ENCODE measurements at places on chromosomes 11 and 22.

GRCh38 chr22:23380911-23381310 is 199.2 kb downstream of the IGLL1 start:
- no peak for DNase-seq

- peak; percentile 30 for DNase-seq
Observed at GRCh38 chr11:8567602-8568198, 26.3 kb downstream of the STK33 start.

GRCh38 chr11:80733790-80734189 is 1293.0 kb upstream of the TENM4 start:
- no peak for DNase-seq

GRCh38 chr11:74909812-74910211 is 39.1 kb downstream of the XRRA1 start:
- no peak for DNase-seq

GRCh38 chr22:47486569-47487312 is 724.3 kb downstream of the TBC1D22A start:
- no peak for DNase-seq

DNA sequence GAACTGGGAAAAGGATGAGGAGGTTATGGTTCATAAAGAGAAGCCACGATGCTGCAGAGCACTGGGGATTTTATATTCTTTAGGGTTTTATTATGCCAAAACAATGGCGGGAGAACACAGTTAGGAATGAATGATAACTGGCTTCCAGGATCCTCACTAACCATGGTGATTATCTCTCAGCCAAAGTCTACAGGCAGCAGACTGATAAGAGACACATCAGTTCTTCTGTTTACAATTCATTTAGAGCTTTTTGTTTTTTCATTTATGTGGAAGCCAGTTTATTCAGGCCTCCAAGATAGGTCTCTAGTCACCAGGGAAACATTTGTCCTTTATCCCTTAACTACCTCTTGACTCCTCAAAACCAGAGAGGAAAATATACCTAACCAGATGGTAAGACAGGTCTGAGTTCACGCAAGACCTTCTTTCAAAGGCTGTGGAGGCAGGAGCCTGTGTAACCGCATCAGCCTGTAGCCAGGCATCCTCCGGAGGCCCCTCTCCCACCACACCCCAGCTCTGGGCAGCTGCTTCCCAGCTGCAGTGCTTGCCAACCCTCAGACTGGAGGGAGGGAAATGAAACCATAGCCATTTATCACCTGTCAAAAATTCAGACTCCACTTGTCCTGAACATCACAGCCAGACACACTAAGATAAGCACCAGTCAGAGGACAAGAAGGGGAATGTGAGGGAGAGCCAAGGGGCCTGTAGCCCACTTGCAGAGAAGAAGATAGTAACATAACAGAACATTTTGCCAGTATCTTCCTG is 57.2 kb upstream of the FAM181B start:
- DNase-seq, result peak; percentile 8

GRCh38 chr11:128688031-128688713 is 5.7 kb upstream of the FLI1 start:
- DNase-seq, result no peak

DNA sequence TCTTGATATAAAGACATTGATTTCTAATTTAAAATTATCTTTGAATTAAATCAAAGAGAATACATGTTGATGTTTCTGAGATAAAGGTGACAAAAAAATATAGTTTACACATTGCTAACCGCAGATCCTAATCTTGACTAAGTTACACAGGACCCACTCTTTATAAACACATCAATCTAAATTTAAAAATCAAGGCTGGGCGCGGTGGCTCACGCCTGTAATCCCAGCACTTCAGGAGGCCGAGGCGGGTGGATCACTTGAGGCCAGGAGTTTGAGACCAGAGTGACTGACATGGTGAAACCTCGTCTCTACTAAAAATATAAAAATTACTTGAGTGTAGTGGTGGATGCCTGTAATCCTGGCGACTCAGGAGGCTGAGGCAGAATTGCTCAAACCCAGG is 1.9 kb downstream of the ARFGAP3 start:
- DNase-seq, result no peak

DNA sequence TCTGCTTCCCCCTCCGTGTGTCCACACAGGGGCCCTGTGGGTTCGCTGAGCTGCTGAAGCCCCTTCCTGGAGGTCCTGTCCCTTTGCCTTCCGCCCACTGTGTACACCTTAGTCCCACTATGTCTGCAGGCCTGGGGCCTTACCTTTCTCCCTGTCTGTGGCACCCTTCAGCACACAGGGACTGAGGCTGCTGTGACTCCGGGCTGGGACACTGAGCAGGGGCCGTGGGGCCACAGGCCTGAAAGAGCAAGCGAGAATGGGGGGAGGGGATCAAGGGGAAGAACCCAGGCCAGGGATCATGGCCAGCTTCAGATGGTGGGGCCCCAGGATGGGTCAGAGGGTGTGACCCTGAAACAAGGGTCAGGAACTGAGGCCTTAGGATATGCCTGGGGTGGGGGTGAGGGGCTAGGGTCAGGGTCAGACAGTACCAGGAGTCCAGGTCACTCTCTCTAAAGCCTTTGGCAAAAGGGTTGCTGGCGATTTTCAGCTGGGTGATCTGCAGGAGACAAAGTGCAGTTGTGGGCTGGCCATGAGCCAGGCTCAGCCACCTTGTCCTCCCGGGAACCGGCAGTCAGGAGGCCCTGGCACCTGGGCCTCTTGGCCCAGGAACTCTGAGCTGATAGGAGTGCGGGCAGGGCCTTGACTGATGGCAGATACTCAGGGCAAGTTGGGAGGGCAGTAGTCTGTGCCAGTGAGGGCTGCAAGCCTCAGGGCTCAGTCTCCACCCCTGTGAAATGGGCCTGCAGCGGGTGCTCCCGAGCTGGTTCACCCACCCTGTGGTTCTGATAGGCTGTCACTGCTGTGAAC is 2.6 kb upstream of the NUDT8 start:
- DNase-seq, result no peak

- no peak for DNase-seq
Observed at GRCh38 chr11:10488934-10489691, 34.0 kb downstream of the AMPD3 start.

DNA sequence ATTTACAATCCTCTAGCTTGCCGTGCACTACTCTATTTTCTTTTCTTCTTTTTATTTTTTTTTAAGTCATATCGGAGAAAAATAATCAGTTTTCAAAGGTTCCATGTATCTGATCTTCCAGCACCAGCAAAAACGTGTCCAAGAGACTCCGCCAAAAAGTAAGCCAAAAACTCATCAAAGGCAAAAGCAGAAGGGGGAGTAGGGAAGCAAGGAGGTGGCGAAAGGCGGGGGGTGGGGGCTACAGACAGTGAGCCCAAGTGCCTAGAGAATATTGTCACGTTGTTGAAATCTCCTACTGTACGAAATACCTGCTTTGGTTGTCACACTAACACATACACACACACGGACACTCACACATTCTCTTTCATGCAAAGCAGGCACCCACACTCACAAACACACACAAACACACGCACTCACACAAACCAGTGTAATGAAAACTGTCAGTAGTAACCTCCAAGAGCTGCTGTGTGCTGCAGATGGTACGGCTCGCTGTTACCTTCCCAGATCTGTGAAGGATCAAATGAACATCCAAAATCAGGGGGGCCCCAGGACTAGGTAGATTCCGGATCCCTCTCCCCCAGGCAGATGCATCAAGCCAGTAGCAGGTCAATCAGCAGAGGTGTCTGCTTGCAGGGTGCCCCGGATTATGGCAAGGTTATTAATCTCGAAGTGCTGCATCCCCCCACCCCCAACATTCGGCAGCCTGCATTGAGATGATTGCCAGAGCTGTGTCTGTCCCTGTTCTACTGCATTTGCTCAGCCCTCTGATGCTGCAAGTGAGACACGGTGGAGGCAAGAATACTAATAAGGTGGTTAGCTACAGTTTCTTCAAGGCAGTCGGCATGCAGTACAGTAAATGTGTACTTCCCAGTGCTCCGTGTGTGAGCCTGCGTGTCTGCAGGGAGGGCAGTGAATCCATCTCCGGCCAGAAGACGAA is at the start of gene LRRC4C:
Gene LRRC4C, minus strand, starts transcription at position 188 of the 937 bp plus-strand sequence.
- DNase-seq, result no peak

- peak; percentile 71 for DNase-seq
Observed at GRCh38 chr22:35892192-35892591, 136.4 kb downstream of the RBFOX2 start.

DNA sequence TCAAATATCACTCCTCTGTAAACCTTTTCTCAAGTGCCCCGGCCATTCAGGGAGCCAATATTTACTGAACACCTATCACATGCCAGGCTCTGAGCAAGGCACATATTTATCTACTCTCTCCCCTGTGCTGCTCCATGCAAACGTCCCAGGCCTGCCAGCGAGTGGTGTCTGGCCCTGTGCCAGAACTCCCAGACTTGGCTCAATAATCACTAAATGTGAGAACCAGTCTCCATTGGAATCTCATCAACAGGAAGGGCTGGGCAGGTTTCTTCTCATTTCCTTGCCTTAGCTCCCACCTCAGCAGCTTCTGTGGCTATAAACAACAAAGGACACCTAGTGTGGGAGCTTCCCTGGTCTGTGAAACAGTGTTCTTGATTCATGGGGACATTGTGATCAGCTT is 21.7 kb downstream of the RASSF10 start:
- DNase-seq, result no peak

Data from astrocyte of the spinal cord (primary cell).